Forelimb muscle (tissue), 1 donor: ENCODE measurements at places on chromosomes 11 and 22. TPM values are rescaled to one million over a fixed set of nuclear protein-coding genes. Genes with fewer than 3 reads are reported as not detected.

DYNC2H1 gene
- 10.1 TPM for polyA plus RNA-seq

SCUBE1 gene
- polyA plus RNA-seq: 0.19 TPM

DNA sequence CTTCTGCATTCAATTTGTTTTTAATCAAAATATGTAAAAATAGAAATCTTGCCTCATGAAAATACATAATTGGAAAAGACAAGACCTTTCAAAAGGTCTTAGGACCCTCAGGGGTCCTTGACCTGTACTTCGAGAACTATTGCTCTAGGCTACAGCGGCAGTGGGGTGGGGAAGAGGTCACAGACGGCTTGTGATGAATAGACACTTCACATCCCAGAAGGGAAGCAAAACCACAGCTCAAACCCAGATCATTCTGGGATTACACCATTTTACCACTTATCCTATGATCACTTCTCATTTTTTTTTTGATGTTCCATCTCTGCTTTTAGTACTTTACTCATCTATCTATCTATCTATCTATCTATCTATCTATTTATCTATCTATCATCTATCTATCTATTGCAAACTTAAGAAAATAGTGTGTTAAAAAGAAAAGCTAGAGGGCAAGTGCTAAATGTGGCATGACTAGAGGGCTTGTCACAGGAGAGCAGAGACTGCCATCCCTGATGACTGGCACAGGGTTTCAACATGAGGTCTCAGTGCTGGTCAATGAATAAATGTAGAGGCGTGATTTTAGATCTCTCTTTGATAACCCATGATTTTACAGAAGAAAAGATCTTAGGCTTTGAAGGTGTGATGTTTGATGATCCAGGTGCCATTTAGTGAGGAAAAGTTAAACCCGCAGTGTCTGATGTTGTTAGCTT, 37.1 kb downstream of the RNF141 start:
- no peak for DNase-seq

- DNase-seq: no peak
Observed at GRCh38 chr22:47276450-47276820, 514.0 kb downstream of the TBC1D22A start.

- no peak for DNase-seq
Observed at GRCh38 chr11:34351687-34352469, 5.9 kb downstream of the ABTB2 start.

DNA sequence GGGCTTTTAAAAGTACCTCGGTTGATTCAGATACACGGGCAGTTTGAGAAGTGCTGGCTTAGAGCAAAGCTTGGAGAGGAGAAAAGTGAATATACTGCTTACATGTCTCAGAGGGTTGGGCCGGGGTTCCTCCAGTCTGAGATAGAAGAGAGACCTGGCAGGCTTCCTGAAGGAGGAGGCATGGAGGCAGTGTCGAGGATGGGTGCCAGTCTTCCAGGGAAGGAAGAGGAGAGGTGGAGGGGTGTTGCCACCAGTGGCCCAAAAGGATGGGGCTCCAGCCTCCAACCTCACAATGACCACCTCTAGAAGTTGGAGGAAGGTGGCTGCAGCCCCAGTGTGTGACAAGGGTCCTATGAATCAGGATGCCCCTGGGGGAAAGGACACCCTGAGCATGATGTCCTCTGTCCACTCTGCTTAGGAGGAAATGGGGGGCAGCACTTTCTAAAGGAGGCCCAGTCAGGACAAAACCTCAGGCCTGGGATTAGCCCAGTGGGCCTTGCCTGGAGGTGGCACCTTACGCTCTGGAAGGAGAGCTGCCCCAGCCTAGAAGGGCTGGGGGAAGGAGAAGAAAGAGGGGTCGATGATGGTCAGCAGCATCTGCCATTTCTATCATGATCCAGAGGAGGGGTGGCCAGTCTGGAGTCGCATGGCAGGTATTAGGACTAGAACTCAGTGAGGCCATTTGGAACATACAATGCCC, 65.2 kb downstream of the CD82 start:
- DNase-seq: no peak
